ENCODE measurements at places on chromosomes 4 and X.

- DNase-seq = no peak
These were observed 5.8 kb downstream of the BMP2K start for GRCh38 chr4:78781924-78782323.

GRCh38 chrX:90026730-90027129 is 105.0 kb downstream of the TGIF2LX start:
- DNase-seq = no peak

- DNase-seq = no peak
These were observed 33.1 kb upstream of the ZNF41 start for GRCh38 chrX:47515941-47516665.

- no peak for DNase-seq
These were observed 34.4 kb upstream of the GK2 start for GRCh38 chr4:79442422-79442821.

DNA sequence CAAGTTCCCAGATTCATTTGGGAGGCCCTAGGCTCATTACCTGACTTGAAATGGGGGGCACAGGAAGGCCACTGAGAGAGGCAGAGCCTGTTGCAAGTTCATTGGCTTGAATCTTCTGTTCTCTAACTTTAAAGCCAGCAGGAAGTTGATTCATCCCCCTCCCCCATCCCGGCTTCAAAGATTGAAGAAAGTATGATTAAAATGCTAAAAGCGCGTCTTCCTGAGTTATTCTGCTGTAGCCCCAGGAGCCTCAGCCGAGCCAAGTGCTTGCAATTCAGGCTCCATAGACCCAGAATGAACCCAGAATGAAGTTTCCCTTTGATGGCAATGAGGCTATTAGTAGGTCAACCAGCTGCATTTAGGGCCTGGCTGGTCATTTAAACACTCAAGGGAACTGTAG is 14.7 kb downstream of the CHST7 start:
- no peak for DNase-seq

GRCh38 chr4:121411151-121411744 is 30.4 kb upstream of the QRFPR start:
- no peak for DNase-seq

- no peak for DNase-seq
These were observed 35.9 kb upstream of the AP1S2 start for GRCh38 chrX:15890463-15890862.

- no peak for DNase-seq
These were observed 11.8 kb downstream of the HTN1 start for GRCh38 chr4:70062000-70062399.

DNA sequence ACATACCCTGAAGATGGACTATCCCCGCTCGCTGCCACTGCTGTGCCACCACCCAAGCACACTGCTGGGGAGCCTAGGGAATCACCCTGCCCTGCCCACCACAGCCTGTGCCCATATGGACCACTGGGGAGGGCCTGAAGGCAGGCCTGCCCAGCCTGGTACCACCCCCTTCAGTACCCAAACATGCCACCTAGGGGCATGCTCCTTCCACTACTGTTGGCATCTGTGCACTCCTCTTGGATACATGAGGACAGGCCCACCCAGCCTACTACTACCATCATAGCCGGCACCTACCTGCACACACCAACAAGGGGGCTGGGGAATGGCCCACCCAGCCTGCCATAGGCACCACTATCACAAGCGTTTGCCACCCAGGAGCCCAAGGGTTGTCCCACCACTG is 30.1 kb upstream of the PRDX4 start:
- no peak for DNase-seq

DNA sequence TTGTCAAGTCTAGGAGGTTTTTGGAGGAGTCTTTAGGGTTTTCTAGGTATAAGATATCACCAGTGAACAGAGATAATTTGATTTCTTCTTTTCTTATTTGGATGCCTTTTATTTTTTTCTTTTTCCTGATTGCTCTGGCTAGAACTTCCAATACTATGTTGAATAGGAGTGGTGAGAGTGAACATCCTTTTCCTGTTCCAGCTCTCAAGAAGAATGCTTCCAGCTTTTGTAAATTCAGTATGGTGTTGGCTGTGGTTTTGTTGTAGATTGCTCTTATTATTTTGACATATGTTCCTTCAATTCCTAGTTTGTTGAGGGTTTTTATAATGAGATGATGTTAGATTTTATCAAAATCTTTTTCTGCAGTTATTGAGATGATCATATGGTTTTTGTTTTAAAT is 165.6 kb upstream of the WDFY3 start:
- no peak for DNase-seq

GRCh38 chrX:18895189-18895951 is 88.5 kb downstream of the PHKA2 start:
- DNase-seq = no peak

- no peak for DNase-seq
These were observed 5.0 kb downstream of the XPNPEP2 start for GRCh38 chrX:129743821-129744220.
